ENCODE measurements at places on chromosomes 5 and 9.

DNA sequence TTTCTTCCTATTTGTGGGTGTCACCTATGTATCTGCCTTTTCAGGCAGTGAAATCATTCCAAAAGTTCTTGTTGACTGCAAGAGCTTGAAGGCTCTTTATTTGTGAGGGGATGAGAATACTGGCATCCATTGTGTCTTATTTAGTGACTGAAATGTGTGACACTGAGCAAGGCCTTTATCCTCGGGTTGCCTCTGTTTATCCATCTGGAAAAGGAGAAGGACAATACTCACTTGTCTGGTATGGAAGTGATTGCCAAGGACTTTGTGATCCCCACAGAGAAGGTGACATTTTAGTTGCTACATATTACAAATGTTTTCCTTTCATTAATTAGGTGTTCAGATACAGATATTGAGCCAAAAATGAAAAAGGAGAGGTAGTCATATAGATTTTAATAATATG lies 80.2 kb downstream of the ARRDC3 start:
- DNase-seq: no peak

DNA sequence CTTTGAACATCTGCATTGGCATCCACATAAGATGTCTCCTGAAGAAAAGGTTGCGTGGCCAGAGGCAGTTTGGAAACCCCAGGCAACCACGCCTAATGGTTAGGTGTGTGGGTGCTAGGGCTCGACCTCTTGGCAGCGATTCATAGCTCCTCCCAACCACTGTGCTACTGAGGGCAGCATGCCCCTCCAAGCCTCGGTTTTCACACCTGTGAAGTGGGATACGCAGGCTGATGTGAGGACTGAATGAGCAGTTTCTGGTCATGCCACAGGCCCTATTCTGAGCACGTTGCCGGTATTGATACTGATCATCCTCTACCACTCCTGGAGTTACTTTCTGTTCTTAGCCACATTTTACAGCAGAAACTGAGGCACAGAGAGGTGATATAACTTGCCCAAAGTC lies 19.1 kb downstream of the NDST1 start:
- no peak for DNase-seq

DNA sequence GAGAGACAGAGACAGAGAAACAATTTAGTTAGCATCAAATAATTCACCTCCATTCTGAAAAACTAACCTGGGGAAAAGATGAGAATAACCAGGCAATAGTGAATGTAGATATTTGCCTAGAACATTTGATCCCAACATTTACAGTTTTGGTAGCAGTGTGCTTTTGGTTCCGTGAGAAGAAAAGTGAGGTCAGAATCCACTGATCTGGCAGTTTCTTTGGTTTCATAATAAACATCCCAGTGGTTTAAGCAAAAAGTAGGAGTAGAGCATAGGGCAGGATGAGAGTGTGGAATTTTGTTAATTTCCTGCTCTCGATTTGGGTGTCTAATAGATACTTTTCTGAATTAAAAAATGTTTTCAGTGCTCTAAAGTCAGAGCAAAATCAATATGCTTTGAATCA lies 887.0 kb downstream of the NR2F1-AS1 start:
- no peak for DNase-seq

- no peak for DNase-seq
Observed at GRCh38 chr9:91417602-91418214, 5.9 kb downstream of the NFIL3 start.

DNA sequence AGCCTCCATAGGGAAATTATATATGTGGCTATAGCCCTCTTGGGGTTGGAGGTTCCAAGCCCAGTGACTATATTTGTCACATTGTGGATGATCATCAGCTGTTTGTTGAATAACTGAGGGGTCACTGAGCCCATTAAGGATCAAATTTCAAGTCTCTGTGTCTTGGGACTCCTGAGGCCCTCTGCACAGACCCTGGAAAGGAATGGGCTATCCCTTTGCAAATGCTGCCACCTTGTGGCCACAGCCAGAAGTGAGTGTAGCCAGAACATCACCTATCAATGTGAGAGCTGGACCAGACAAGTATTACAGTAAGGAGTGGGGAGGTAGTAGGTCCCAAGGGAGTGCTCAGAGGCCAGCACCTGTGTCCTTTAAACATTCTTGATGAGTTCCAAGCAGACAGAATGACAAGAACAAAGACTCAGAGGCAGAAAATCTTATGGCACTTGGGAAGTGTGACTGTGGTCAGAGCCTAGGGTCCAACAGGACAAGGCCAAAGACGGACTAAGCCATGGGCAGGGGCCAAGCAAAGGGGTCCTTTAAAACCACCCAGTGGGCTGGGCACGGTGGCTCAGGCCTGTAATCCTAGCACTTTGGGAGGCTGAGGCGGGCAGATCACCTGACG lies 8.2 kb downstream of the RPP25L start:
- DNase-seq: peak; percentile 68

GRCh38 chr5:66982470-66982869 lies 214.1 kb downstream of the CD180 start:
- DNase-seq: no peak

DNA sequence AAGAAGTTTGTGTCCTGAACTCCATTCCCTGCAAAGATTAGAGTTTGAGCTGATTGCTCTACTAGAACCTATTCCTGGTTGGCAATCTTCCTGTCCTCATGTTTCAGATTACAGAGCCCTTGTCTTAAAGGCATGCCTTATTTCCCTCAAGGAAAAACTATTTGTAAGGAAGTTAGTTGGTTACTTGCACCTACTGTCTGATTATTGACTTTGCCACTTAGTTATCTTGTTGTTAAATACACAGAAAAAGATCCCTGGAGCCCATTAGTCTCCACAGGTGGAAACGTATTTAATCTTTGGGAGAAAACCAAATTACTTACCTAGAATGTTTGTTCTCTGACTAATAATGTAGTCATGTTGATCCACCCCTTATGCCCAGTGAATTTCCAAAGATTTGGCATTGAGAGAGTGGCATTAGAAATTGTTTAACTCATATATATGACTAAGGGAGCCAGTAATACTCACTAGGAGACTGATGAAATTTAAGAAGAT lies 132.3 kb upstream of the ELL2 start:
- DNase-seq: no peak

DNA sequence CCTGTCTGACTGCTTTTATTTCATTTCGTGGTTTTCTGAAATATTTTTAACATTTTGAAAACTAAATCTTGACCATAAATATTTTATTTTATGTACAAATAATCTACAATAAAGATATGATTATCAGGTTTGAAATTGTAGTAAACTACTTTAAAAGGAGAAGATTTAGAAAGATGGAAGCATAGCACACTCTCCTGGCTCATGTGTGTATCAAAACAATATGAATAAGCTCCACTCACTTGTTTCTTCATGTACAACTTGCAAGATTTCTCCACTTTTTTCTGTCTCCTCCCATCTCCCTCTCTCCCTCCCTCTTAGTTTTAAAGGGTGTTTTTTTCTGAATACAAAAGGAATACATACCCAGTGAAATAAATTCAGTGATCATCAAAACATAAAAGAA lies 15.4 kb upstream of the VPS13A start:
- DNase-seq: no peak

DNA sequence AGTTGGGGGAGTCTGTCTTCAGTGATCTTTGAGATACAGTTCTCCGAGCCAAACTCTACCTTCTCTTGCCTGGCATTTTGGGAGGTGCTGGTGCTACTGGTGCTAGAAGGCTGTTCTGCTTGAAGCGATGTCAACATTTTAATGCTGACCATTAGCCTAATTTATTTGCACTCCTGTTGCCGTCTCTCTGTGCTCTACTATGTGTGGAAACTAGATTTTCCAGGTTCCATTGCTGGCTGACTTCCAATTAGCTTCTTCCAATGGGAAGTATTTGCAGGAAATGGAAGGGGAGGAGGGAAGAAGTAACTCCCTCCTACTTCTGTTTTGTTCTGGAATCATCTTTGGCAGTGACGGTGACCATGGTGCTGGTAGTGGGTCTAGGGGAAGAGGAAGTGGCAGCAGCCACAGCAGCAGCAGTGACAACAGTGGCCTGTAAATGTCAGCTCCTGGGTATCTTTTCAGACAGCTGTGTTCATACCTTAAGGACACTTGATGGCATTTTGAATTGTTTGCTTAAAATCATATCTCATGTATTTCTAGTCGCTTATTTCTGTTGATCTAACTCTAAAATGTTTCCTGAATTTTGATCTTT lies 7.9 kb downstream of the TXNDC8 start:
- peak; percentile 86 for DNase-seq

GRCh38 chr9:100216178-100216787 lies 117.2 kb downstream of the INVS start:
- peak; percentile 63 for DNase-seq

GRCh38 chr5:173056783-173057061 lies 570 bp downstream of the CREBRF start:
- no peak for DNase-seq

GRCh38 chr9:31500422-31500821 lies 884.0 kb upstream of the ACO1 start:
- no peak for DNase-seq

DNA sequence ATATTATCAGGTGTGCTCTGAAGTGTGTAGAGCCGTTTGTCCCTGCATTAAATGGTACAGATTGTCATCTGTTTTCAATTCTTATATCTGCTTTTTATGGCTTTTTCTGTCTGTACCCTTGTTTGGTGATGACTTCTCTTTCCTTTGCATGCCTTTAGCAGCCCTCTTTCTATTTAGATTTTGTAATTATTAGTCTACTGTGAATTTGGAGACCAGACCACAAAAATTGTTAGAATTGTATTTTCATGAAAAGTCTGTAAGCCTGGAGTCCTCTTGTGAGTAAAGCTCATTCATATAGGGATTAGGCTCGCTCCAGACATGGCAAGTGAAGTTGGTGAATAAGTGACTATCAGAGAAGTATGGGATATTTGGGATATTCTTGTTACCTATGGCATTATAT lies 41.7 kb downstream of the NFX1 start:
- DNase-seq: no peak

GRCh38 chr5:98839469-98840383 lies 66.3 kb downstream of the RGMB start:
- peak; percentile 18 for DNase-seq

- peak; percentile 91 for DNase-seq
Observed at GRCh38 chr9:31210978-31211570, 1173.4 kb upstream of the ACO1 start.

DNA sequence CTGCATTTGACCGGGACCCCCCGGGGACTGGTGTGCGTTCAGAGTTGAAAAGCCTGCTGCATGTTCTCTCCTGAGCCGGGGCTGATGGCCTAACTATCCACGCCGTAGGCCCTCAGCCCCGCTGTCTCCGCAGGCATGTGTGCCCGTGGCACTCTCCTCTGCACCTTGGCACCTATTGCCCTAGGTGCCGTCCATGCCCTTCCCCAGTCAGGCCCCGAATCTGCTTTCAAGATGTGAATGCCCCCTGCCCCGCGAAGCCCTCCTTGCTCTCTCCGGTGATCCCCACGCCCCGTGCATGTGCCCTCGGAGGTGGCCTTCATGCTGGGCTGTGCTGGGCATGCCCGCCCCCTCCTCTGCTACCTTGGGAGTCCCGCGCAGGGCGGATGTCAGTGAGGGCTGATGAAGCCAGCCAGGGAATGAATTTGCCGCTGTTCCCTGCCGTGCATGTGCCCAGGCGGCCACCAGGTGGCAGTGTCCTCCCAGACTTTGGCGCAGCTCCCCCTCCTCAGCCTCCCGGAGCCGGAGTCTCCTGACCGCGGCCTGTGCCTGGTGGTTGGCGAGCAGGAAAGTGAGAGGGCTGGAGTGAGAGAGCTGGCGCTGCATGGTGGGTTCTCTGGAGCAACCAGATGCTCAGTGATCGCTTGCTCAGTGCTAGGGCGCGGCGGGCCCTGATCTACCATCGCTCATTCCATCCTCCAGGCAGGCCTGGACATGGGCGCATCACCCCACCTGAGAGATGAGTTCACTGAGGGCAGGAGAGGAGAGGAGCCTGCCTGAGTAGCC lies 112.9 kb upstream of the LMX1B start:
- DNase-seq: peak; percentile 83

- peak; percentile 15 for DNase-seq
Observed at GRCh38 chr9:127595611-127596010, 16.5 kb upstream of the STXBP1 start.

DNA sequence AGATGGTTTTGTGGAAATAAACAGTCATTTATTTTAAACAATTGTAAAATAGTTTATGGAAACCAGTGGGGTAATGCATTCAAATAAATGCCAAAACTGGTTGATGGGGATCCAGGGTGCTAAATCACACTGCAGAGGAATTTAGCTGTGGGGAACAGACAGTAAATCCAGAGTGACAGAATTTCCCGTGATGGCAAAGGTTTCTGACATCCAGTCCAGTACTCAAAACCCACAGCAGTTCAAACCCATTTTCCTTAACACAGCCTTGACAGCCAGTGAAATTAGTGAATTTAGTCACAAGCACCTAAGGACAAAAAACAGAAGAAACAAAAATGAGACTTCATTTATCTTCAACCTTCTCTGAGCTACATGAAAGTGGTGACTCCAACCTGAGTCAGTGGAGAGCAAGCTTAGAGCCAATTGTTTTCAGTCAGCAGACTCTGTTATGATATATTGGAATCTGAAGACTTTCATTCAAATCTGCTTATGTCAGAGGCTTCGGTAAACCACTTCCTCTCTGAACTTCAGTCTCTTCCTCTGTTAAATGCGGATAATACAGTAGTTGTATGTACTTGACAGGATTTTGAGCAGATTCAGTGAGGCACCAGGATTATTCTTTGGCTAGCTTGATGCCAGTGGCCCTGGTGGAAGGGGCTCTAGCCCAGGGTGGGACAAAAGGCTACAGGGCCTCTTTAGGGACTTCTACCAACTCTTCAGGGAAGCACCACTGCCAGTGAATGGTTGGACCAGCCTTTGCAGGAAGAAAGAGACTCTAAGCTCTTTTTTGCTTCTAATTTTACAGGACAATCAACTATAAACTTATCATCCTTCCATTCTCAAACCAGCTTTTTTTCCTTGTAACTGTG lies 185.3 kb downstream of the MAPKAP1 start:
- peak; percentile 90 for DNase-seq

DNA sequence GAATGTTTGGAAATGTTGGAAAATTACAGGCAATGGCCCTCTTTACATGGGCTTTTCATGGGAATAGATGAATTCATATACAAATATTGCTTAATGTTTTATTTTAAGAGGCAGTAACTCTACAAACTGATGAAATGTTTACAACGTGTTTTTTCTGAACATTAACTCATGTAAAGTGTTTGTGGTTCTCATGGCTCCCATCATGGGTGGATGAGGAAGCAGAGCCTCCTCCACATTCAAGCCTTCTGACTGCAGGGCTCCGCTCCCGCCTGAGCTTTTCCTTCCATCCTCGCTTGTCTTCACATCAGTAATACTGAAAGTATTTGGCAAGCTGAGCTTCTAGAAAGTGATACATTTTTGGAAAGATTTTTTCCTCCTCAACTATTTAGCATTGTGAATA lies 204.2 kb downstream of the ARHGAP26 start:
- DNase-seq: no peak

DNA sequence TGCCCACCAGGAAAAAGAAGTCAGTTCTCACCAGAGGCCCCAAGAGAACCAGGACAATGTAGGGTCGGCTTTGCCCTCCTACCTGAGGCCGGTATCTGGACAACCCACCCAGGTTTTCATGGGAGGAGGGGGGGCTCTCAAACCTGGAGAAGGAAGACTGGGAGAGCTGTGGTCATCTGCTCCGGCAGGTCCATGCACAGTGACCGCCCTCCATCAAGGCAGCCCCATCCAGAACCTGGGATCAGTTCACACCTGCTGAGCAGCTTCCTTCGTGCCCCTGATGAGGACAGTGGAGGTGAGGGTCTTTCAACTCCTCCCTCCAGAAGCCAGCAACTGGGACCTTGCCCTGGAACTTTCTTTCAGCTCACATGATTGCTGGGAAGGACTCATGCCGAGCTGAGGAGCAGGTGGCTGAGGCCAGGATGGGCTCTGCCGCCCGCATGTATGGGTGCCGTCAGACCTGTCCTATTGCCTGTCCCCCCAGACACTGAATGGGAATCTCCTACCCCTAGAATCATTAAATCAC lies 20.8 kb upstream of the FIBCD1 start:
- DNase-seq: no peak

Measured in common myeloid progenitor, CD34-positive (primary cell).